AG08395 (cell line): ENCODE measurements at places on chromosomes 5 and 9.

DNA sequence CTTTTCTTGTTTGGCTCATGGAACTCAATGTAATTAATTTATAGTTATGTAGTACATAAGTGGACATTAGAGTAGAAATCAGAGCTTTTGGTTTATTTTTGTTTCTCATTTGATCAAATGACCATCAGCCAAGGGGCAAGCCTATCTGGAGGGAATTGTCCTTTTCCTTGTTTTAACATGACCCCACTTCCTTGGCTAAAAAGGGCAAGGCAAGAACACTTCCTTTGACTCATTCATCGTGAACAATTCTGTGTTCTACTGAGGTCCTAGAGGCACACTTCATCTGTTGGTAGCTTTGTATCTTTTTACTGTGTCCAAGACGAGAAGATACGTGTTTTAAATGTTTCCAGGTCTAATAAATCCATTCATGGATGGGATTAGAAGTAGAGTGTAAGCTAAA, 148.9 kb downstream of the ARHGEF28 start:
- no peak for DNase-seq

GRCh38 chr5:33973271-33973670, 11.2 kb downstream of the SLC45A2 start:
- no peak for DNase-seq

GRCh38 chr5:15702102-15702501, 202.1 kb downstream of the FBXL7 start:
- peak; percentile 38 for DNase-seq

- DNase-seq, result no peak
These were observed 132.7 kb upstream of the SLC12A2 start for GRCh38 chr5:127950707-127951391.

DNA sequence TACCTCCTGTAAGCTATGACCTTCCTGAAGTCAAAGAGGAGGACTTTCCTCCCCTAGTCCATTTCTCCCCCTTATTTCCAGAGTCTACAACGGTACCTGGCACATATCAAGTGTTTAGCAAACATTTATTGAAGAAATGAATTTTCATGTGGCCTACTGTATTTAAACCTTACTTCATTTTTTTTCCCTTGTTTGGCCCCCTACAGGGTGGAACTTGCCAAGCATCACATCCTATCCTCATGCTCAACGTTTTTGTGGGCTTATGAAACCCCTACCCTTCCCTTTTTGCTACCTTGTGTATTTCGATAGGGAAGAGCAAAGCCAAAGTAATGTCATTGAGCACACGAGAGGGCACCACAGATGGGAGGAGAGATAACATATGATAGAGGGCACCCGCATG, 1857.8 kb upstream of the WWC1 start:
- DNase-seq, result no peak

DNA sequence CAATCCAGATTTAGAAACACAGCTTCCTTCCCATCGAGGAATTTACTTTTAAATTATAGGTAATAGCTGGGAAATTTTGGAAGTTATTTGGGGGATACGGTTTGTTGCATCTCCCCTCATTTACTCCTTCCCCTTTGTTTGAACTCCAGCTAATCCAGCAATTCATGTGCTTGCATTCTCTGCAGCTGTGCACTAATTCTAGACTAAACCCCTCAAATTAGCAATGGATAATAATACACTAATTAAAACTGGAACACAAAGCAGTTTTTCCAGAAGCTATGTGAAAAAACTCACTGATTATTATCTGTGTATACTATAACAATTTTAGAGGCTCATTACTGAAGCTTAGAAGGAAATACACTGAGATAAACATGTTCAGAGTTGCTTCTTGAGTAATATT, 751.2 kb upstream of the ZNF608 start:
- no peak for DNase-seq

GRCh38 chr5:65805089-65805488, 83.1 kb downstream of the NLN start:
- no peak for DNase-seq

- no peak for DNase-seq
These were observed 394.5 kb downstream of the CTNND2 start for GRCh38 chr5:11509793-11510192.

DNA sequence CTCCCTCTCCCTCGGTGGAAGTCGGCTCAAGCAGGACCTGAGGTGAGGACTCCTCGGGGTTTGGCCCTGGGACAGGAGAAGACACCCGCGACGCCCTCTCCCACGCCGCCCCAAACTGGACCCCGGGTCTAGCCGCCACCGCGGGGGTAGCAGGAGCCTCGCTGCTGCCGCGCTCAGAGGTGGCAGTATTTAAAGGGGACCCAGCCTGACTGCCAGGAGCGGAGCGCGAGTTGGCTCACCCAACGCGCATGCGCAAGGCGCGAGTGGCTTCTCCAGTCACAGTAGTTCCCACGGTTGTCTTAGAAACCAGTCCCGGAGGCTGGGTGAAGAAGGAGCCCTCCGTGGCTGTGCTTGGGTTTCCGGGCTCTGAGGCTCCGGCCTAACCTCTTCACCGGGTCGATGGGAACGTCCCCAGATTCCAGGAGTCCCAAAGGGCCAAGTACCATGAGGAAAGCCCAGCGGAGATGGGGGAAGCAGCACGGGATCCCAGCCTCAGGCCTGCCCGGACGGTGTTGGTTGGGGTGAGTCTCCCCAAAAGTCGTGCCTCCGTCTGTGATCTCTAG, 477.8 kb downstream of the SPATA31A7 start:
- DNase-seq, result no peak

- DNase-seq, result no peak
These were observed 102.2 kb downstream of the DEPDC1B start for GRCh38 chr5:60597572-60598320.

- DNase-seq, result no peak
These were observed 64.5 kb downstream of the SLF1 start for GRCh38 chr5:94682814-94683520.

DNA sequence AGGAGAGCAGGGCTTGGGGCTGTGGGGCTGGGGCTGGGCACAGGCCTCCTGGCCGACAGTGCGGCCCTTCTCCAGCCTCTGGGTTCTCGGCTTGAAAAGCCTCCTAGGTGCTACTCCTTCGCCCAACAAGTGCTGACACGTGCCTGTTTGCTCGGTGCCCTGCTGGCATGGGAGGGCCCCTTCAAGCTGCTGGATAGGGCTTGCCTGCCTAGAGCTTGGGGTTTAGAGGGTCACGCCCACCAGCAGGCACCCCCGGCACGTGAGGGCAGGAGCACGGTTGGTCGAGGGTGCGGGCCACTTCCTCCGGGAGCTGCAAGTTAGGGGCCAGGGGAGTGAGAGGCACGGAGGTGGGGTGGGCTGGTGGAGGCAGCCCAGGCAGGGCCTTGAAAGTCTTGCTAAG, 106.2 kb downstream of the RXRA start:
- no peak for DNase-seq

GRCh38 chr5:132230871-132231270, 3.2 kb upstream of the P4HA2 start:
- DNase-seq, result no peak

DNA sequence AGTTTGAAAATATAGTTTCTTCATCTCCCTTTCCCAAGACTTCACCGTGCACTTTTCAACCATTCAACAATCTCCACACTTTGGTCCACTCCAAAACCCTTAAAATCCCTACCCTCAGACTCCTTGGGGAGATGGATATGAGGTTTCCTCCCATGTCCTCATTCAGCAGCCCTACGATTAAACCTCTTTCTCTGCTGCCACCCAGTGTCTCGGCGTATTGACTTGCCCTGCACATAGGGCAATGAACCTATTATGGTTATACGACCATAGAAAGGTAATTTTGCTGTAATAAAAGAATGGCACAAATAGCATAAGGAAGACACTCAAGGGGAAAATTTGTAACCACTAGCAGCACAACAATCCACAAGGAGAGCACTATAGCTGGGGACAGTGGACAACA, 803.5 kb downstream of the TLE1 start:
- DNase-seq, result no peak

GRCh38 chr5:98004463-98004862, 769.0 kb upstream of the RGMB start:
- DNase-seq, result no peak

DNA sequence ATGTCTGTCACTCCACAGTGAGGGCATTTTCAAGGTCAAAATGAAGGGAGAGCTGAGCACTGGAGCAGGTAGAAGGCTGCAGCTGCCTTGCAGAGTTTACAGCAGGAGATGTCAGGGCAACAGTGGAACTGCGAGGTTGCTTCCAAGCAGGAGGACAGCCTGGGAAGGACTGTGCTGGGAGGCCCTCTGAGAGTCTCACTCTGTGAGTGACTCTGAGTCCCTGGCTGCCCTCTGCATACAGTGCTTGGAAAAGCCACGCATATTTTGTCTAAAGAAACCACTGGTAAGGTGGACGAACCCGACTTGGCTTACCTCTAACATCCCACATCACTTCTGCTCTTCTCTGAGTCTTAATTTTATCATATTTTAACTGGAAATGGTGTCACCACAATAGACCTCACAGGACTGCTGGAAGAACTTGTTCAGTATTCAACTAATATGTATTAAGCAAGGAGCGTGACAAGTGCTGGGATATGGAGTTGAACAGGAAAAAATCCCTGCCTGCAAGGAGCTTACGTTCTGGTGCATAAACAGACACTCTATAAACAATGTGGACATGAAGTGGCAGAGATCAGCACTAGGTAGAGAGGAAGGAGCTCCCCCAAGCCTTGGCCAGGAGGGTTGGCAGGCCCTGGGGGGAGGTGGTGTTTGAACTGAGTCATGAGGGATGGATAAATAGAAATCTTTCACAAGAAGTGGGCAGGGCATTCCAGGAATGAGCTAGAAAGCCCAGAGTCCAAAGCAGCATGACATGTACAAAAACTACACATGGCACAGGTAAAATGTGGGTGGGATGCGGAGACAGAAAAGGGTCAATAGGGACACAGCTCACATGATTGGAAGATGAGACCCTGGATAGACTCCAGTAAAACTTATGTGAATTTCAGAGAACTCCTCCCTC, 64.0 kb upstream of the FOXE1 start:
- no peak for DNase-seq

DNA sequence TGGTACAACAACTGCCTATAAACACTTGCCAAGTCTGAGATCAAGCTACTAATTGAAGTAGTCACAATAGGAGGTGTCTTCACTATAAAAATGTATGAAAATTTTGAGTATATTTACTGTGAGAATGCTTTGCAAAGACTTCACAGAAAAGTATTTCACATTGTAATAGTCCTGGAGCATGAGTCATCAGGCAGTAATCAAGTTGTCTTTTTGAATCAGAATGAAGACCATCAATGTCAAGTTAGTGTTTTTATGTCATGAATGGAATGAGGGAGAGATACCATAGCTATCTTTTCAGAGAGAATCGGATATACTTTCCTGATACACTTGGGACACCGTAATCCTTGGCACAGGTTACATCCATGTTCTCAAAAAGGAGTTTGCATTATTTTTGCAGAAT, 466.9 kb upstream of the ARRDC3 start:
- DNase-seq, result no peak

GRCh38 chr9:14752271-14752670, 29.7 kb upstream of the CER1 start:
- DNase-seq, result no peak

GRCh38 chr9:129567842-129568559, 52.9 kb downstream of the C9orf50 start:
- DNase-seq, result peak; percentile 65

- peak; percentile 65 for DNase-seq
These were observed 183.9 kb downstream of the C9orf50 start for GRCh38 chr9:129436751-129437625.

DNA sequence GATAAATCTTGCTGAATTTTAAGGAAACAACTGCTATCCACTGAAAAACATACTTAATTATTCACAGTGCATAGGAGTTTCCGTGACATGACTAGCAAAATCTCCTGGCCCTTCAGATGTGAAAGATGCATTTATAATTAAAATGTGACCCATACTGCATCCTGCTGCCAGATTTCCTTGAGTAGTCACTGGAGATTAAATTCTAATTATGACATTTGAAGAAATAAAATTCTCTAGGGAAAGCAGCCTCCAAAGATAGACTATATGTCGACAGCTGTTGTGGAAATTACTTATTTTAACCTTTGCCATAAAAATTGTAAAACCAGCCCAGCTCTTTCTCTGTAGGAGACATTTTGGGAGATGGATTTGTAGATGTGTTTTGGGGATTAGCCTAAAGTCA, 193.6 kb upstream of the SMC2 start:
- DNase-seq, result no peak

DNA sequence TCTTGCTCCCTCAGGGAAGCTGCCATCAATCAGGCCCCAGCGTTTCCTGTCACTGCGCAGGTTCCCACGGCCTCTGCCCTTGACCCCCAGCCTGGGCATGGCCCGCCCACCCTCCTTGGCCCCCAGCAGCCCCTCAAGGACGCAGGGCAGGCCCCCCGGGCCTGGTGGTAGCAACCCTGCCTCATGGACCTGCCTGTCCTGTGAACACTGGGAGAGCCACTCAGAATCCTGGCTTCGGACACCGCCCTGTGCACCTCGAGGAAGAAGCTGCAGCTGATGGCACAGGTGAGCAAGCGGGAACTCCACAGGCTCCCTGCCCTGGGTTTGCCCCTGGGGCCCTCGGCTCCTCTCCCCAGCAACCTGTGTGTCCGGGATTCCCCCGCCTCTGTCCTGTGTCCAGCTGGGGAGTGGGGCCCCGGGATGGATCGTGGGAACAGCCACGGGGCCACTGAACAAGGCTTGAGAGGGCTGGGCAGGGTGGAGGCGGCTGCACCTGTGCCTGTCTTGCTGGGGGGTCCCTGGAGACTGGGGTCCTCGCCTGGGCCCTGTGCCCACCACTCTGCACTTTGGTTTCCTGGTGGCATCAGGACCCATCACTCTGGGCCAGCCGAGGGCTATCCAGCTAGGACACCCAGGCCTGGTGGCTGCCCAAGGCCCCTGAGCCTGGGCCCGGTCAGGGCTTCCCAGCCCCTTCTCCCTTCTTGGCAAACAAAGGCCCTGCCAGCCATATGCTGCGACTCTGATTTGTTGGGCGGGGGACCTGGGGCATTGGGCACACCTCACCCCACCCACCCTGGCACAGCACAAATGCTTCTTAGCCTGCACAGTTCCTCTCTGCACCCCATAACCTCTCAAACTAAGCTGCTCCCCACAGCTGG, 33.5 kb upstream of the EGFL7 start:
- no peak for DNase-seq

- no peak for DNase-seq
These were observed 419.4 kb upstream of the PTGER4 start for GRCh38 chr5:40260361-40260760.

DNA sequence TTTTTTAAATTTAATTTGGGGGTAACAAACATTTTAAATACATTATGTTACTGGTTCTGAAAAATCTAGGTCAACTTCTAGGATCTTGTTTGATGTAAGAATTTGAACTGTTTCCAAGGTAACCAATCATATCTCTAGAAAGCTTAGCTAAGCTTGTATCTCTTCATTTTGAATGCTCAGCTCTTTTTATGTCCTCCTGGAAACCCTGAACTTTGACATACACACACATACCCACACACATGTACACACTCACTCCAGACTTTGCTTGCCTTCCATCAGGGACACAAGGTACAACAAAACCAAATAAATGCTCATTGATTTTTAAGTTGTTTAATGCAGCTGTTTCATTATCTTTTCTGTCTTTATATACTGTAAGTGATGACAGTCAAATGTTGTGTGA, 178.5 kb downstream of the RAB3C start:
- no peak for DNase-seq

GRCh38 chr9:127124792-127125191, 2.4 kb upstream of the ANGPTL2 start:
- DNase-seq, result no peak
